Amygdala (tissue), 56 donors: ENCODE measurements at places on chromosomes 3 and 15.

DNA sequence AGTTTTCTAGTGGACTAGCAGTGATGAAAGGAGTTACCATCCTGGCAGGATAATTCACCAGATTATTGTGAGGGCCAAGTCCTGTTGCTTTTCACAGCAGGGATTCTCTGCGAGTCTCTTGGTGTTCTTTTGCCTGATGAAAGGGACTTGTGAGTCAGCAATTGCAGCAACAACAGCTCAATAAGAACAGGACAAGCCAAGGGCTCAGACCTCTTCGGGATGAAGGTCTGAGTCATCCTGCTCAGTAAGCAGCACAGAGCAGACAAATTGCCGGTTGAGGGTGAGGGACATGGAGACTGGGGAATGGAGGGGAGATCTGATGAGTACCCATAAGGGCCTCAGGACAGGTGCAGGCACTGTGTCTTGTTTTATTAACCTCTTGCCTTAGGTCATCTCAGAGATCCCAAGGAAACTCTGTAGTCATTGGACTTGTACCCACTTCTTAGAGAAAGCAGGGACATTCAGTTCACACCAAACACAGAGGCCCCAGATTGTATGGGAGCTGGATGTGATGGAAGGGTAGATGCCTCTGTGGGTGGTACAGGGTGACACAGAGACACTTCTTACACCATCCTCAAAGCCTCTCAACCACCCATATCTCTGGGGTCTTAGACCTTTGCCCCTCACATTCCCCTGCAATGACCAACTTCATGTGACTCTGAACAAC, 173.8 kb upstream of the TLE3 start:
- no peak for DNase-seq

DNA sequence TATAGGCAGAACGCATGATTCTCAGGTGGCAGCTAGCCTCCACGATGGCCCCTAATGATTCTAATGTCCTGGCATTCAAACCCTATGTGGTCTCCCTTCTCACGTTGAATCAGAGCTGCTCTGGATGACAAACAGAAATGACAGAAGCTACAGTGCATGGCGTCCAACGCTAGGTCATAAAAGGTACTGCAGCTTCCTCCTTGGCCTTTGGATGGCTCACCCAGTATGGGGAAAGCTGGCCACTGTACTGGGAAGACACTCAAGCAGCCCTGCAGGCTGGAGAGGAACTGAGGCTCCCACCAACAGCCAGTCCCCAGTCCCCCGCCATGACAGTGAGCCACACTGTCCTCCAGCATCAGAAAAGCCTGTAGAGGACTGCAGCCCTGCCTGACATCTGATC, 286.3 kb downstream of the FAM43A start:
- DNase-seq = no peak

DNA sequence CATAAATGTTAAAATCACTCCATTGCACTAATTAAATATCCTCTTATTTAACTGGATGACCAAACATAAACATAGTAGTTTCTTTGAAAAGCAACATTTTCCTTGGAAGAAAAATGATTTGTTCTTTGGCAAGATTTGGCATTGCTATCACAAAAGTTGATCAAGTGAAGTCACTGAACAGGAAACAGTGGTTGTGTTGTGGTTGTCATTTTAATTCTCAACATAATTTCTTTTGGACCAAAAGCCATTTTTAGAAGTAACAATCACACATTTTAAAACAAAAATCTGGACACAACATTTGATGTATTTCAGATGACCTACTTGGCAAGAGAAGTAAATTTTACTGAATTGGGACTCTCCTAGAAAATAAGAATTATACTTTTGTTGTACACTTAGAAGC, 872.3 kb downstream of the ROBO1 start:
- no peak for DNase-seq

DNA sequence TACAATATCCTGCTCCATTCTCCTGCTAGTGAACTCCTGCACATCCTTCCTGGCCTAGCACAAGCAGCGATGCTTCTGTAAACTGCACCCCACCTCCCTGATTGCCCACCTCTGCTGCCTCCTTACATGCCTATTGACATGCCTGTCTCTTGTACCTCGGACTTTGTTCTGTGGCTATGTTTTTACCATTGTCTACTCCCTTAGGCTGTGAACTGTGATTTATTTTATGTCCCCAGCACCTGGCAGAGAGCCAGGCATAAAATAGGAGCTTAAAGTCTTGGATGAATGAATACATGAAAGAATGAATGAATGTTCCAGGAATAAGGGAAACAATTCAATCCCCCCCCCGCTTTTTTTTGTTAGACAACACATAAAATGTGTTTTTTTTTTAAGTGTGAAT, 210.0 kb downstream of the MYRIP start:
- DNase-seq = no peak

DNA sequence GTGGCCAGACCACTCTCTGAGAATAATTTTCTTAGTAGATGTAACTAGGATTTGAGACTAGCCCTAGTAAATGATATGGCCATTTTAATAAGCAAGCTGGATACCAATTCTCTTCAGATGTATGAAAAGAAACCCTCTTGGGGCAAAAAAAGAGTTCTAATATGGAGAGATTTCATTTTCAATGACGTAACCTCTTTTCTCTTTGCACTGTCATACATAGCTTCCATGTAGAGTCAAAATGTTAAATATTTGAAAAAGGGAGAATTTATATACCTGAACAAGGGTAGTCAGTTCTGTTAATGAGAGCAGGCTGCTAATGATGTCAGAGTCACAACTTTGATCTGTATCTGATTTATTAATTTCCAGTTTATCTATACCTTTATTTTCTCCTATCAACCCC, 120.0 kb downstream of the KBTBD8 start:
- no peak for DNase-seq

- DNase-seq = no peak
Measured at GRCh38 chr15:39593071-39593655, 12.3 kb downstream of the THBS1 start.

DNA sequence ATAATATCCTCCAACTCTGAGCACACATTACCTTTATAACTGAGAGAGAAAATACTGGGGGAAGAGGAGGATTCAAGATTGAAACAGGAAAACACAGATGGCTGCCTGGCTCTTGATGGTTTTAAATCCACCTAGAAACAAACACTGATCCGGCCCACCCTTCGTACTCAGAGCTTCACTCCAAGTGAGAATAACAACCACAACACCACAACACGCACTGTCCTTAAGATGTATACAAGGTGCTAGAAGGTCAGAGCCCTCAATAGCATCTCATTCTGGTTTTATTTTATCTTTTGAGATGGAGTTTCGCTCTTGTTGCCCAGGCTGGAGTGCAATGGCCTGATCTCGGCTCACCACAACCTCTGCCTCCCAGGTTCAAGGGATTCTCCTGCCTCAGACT, 9.9 kb downstream of the IP6K2 start:
- no peak for DNase-seq

DNA sequence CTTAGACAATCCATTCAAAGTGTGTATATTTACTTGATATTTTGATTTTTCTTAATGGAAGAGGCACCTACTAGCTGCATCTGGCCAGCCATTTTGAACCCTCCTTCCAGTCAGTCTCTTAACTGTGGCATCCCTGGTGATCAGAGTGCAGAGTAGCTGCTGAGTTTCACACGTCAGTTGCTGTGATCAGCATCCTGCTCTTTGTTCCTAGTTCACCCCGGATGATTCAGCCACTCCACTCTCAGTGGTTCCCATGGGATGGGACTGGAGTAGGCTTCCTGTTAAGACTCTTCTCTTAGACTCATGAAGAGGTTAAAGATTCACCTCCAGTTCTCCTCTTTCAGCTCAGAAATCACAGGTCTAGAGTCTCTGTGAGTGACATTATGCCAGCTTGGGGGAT, 75.8 kb downstream of the STXBP5L start:
- DNase-seq = no peak

DNA sequence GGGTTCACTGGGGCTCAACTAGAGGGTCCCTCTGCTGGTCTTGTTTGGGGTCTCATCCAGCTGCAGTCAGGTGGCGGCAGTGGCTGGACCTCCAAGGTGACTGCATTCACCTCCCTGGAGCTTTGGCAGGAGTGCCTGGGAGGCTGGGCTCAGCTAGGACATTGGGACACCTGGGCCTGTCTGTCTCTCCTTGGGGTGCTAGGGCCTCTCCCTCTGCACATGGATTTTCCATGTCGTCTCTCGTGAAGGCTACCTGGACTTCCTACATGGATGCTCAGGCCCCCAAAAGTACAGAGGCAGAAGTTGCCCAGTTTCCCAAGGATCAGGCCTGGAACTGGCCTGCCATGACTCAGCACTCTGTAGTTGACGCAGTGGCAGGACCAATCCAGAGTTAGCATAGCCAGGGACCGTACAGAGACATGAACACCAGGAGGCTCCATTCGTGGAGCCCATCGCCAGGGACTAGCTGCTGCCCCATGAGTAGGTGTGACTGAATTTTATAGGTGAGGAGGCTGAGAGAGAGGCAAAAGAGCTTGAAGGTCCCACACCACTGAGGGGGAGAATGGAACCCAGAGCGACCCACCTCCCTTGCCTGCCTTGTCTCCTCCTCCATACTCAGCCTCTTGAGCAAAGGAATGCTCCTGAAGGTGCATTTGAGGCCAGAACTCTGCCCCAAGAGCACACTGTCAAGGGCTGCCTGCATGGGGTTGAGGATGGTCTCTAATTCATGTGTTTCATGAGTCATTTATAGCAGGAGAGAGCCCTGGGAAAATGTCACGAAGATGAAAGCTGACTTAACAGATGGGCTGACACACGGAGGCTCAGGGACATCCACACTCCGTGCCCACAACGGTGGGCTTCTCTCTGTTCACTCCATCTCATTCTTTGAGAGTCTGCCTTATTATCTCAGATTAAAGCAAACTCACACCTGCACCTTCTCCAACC, 13.0 kb upstream of the ALDH1A3 start:
- no peak for DNase-seq

DNA sequence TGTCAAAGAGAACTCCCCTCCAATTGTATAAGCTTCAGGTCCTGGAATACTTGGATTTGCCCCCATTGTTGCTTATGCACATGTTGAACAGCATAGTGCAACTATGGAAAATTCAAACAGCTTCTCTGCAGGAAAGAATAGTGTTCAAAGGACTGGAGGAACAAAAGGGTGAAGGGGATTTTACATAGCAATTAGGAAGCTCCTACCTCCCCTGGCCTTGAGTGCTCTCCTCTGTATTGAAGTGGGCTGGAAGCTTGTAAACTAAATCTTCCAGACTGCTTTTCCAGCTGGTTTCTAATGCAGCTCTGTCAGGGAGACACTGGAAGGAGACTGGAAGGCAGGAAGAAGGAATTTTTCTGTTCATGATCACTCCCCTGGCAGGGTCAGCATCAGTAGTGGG, 7.2 kb upstream of the ELP6 start:
- DNase-seq = no peak

GRCh38 chr15:81303244-81304225, 20.4 kb downstream of the STARD5 start:
- DNase-seq = no peak

DNA sequence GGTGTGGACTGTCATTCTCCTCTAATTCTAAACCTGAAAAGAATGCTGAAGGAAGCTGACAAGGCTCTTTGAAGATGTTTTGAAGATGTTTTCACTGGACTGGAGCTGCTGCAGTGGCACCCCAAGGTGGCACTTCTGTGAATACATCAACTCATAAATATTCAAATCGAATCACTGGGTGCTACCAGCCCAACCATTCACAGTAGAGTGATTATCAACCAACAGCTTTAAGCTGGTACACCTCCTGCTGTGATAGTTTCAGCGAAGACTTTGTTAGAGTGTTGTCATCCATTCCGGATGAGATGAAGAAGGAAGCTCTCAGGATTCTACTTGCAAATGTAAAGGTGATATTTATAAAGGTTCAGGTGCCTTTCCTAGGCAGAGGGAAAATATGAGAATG, 106.6 kb downstream of the LSAMP start:
- DNase-seq = no peak

- no peak for DNase-seq
Measured at GRCh38 chr3:42702066-42702951, at the start of gene HHATL. HHATL (minus strand) TSS chr3:42702798; CDS start chr3:42700826, 1,972 bp downstream.

- no peak for DNase-seq
Measured at GRCh38 chr3:184240384-184241140, 8.2 kb downstream of the ALG3 start.

DNA sequence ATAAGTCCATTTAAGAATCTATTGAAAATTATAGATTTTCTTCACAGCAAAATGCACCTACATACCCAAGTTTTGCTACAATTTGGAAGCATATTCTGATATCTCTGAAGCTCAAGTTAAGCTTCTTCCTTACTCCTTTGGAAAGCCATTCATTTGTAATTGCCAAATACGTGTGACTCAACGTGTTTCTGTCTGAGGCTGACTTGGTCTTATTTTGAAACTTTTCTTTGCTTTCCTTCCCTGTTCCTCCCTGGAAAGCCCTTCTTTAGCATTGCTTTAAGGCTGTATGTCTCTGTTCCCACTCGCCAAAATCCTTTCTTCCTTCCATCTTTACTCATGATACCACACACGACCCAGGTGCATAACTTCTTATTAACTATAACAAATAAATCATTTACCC, 232.0 kb downstream of the ZBBX start:
- no peak for DNase-seq

DNA sequence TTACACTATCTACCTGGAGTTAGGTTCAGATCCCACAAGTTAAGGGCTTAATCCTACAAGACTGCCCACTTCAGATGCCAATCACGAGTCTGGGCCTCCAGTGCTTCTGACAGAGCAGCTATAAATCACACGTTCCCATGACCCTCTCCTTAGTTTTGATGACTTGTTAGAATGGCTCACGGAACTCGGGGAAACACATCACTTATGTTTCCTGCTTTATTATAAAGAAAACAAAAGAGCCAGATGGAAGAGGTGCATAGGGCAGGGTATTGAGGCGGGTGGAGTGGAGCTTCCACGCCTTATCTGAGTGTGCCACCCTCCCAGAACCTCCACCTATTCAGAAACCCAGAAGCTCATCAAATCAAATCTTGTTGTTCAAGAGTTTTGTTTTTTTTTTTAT, 170.8 kb downstream of the MOBP start:
- no peak for DNase-seq

DNA sequence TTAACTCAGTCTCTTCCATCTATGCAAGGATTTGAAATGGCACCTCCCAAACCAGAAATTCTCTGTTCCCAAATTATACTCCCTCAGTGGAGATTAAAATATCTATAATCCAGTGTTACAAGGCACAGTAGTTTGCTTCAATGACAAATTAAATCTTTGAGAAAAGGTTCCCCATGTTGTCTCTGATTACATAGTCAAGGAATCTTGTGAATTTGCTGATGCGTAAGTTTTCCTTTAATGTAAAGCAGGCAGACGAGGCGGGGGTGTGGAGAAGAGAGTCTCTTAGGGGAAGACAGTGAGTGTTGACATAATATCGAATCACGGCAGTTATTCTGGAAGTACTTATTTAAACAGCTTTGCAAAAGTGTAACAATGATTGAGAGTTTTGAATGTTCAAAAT, 236.4 kb upstream of the RARB start:
- no peak for DNase-seq

DNA sequence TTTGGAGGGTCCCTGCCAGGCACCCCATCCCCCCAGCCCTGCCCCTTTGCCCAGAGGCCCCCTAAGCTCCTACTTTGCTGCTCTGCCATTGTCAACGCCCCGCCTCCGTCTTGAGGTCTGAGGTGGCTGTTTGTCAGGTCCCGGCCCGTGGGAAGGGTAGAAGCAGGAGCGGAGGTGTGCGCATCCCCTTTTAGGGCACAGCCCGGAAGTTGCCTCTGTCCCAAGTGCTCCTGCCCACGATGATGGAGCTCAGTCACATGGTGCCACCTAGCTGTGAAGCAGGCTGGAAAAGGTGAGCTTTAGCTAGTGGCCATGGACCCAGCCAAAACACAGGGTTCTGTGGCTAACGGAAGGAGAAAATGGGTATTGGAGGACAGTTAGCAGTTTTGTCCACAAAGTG, 28.5 kb upstream of the LCTL start:
- no peak for DNase-seq
